Spleen (tissue), 13 donors: ENCODE measurements at places on chromosomes 2 and 18.

GRCh38 chr18:58499527-58500221 is 129.2 kb downstream of the ALPK2 start:
- no peak overlapping the region for H3K27ac ChIP-seq

DNA sequence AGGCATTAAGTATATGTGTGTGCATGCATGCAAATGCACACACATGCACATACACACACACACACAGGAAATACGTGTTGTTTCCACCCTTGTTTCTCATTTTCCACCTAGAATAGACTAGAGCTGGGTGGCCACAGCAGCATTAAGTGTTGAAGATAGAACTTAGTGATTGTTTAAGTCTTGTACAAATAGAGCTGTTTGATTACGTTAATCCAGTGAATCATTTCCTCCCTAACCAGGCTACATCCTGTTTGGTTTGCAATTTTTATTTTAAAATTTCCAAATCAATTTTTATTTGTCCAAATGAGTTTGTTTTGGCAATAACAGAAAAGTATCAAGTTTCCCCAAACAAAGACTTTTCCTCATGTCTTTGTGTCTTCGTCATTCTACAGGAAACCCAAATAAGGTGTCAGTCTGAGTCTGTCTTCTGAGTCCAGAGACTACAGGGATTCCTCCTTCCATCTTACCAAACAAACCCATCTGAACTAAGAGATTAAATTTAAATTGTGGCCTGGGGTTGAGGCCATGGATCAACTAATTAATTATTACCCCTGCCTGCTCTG is 74.6 kb upstream of the GALNT5 start:
- DNase-seq, result no peak
- no peak overlapping the region for H3K4me3 ChIP-seq
- H3K27me3 ChIP-seq, result no peaks in the 10 kb centered on the region
- H3K27ac ChIP-seq, result peak overlapping the region; percentile 21

GRCh38 chr18:59547581-59548182 is 149.5 kb downstream of the CCBE1 start:
- no peak overlapping the region for H3K27ac ChIP-seq
- no peaks in the 10 kb centered on the region for H3K4me1 ChIP-seq
- H3K27me3 ChIP-seq, result no peaks in the 10 kb centered on the region
- H3K36me3 ChIP-seq, result no peaks in the 10 kb centered on the region
- H3K4me3 ChIP-seq, result no peak overlapping the region

DNA sequence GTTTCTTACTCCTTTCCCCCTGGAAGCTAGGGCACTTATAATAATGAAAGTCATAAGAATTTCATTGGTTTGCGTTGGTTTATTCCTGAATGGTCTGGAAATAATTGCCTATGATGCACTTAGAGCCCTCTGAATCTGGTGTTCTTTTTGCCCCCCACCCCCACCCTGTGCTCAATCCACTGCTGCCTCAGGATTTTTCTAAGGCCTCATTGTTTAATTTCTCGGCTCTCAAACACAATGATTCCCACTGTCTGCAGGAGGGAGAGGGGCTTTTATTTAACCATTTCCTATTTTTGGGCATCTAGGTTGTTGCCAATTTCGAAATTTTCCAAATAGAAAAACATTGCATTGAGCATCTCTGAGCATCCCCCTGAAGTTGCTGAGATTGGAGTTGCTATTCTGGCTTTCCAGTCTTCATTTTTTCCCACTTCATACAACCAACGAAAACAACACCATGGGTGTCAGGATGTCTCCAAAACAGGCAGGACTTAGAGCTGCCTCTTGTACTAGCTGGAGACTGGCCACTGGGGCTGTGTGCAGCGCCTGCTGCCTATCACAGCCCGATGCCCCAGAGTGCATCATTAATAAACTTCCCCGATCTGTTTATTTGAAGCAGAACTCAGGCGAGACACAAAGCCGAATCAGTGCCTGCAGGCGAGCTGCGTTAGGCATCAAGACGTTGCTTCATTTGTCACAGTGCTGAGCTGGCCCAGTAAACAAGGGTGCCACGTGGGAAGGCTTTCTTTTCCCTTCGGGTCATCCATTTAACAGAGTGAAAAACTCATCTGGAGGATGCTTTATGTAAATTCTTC is 1.8 kb upstream of the PCARE start:
- no peak overlapping the region for H3K27ac ChIP-seq
- no peaks in the 10 kb centered on the region for H3K36me3 ChIP-seq
- DNase-seq, result no peak
- no peaks in the 10 kb centered on the region for H3K4me1 ChIP-seq
- H3K27me3 ChIP-seq, result no peaks in the 10 kb centered on the region

DNA sequence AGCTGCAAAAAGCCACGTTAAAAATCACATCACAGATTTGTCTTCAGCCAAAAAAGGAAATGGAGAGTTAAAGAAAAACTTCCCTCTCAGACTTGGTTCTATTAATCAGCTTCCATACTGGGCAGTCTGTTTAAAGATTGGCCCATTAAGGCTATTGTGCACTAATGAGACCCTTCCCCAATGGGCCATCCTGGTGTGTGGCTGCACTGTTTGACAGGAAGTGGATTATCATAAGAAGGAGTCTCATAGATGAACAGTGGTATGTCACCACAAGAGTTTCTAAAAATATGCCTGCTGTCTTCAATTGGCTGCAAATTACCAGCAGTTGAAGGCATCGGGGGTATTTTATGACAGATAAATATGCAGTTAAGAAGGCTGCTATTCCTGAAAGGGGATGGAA is 247.6 kb upstream of the THSD7B start:
- no peaks in the 10 kb centered on the region for H3K27me3 ChIP-seq
- H3K4me1 ChIP-seq, result no peaks in the 10 kb centered on the region
- H3K36me3 ChIP-seq, result no peaks in the 10 kb centered on the region
- H3K4me3 ChIP-seq, result no peak overlapping the region
- H3K27ac ChIP-seq, result no peak overlapping the region
- no peak for DNase-seq

DNA sequence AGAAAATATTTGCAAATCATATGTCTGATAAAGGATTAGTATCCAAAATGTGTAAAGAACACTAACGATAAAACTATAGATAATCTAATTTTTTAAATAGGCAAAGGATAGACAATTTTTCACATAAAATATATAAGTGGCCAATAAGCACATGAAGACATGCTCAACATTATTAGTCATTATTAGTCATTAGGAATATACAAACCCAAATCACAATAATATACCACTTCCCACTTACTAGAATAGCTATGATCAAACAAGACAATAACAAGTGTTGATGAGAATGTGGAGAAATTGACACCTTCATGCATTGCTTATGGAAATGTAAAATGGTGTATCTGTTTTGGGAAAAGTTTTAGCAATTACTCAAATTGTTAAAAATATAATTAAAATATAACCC is 12.6 kb upstream of the MAP2 start:
- DNase-seq, result no peak
- no peak overlapping the region for H3K27ac ChIP-seq
- no peak overlapping the region for H3K4me3 ChIP-seq
- H3K4me1 ChIP-seq, result no peaks in the 10 kb centered on the region

DNA sequence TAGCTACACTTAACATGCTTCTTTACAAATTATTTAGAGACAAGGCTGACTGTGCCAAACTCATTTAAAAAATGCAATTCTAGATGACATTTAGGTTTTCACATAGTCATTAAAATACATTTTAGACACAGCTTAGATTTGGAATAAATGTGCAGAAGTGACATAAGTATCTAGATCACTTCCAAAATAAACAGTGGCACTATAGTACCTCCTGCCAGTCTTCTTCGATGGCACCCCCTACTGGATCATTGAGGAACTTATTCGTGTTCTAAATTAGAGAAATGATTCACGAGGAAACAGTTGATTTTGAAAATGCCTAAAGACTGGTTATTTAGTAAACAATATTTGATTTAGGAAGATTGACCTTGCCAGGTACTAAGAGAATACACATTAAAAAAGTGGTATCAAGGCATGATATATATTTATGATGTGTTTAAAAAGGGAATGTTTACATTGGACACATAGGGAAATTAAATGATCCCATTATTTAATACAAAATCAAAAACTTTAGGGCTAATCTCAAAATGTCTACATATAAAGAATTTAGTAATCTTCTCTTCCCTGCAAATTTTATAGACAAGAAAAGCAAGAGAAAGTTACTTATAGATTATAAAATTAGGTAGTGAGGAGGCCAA is 323.9 kb downstream of the XIRP2 start:
- H3K27ac ChIP-seq, result no peak overlapping the region
- H3K4me3 ChIP-seq, result no peak overlapping the region
- DNase-seq, result no peak

- no peaks in the 10 kb centered on the region for H3K27me3 ChIP-seq
- H3K4me1 ChIP-seq, result peaks cover 2% of the 10 kb centered on the region
- no peak for DNase-seq
- H3K27ac ChIP-seq, result no peak overlapping the region
- no peak overlapping the region for H3K4me3 ChIP-seq
- peaks cover 48% of the 10 kb centered on the region for H3K36me3 ChIP-seq
Observed at GRCh38 chr18:76461692-76462325, 33.2 kb downstream of the ZNF516 start.

DNA sequence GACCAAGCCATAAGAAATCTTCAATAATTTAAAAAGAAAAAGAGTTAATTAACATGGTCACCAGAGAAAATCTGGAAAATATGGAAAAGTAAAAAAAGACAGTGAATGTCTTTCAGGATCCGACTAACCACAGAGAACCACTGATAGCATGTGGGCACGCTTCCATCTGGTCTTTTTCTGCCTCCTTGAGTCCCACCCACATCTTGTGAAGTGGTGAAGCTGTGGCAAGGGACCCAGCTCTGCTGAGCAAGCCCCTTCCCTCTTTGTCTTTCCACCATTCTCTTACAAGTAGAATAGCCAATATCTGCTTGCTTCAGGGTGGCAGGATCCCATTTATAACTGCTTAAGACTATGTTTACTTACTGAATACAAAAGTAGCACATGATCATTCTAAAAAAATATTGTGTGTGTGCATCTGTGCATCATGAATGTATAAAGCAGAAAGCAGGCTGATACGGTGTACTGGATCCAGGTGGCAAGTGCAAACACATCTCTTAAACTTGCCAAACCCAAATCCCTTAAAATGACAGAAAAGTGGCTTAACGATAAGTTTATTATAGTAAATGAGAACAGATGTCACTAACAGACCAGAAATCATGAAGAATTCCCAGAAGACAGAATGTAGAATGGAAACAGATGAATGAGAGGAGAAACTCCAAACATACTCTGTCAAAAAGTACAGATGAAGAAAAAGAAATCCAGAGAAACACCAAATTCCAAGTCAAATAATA is 52.3 kb downstream of the FOXI3 start:
- no peak overlapping the region for H3K4me3 ChIP-seq
- no peaks in the 10 kb centered on the region for H3K36me3 ChIP-seq
- H3K4me1 ChIP-seq, result no peaks in the 10 kb centered on the region
- peaks cover 34% of the 10 kb centered on the region for H3K27me3 ChIP-seq
- no peak for DNase-seq

DNA sequence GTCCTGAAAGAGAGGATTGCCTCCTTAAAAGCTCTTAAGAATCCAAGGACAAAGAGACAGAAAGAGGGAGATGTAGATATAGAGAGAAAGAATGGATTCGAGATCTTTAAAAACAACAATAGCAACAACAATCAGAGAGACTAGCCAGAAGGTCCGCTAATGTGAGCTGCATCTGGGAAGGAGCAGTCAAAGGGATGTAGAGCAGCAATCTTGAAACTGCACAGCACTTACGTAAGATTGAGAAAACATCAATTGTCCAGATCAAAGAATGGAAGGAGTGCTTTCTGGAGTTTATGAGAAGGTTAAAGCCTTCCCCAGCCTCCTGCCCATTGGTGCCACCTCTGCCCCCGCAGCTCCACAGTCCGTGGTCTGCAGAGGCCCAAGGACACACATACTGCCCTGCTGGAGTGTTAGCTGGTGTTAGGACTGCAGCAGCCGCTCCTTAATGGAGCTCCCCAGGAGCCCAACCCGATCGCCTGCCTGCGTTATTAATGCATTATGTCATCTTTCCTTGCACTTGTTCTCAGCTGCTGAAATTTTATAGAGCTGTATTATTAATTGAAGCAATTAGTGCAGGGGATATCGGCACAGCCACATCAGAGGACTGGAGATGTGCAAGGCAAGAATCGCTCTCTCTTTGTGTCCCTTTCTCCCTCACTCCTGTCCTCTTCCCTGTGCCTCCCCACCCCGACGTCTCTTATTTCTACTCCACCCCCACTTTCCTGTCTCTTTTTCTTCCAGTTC is 94.2 kb upstream of the STPG4 start:
- no peaks in the 10 kb centered on the region for H3K4me1 ChIP-seq
- no peak overlapping the region for H3K4me3 ChIP-seq
- no peaks in the 10 kb centered on the region for H3K27me3 ChIP-seq

GRCh38 chr2:71346065-71346464 is 14.5 kb downstream of the ZNF638 start:
- H3K4me3 ChIP-seq, result no peak overlapping the region
- no peak overlapping the region for H3K27ac ChIP-seq
- peaks cover 19% of the 10 kb centered on the region for H3K36me3 ChIP-seq
- H3K27me3 ChIP-seq, result no peaks in the 10 kb centered on the region
- H3K4me1 ChIP-seq, result no peaks in the 10 kb centered on the region
- DNase-seq, result no peak

GRCh38 chr2:109376796-109377495 is 236.8 kb downstream of the SEPTIN10 start:
- H3K27me3 ChIP-seq, result no peaks in the 10 kb centered on the region
- no peaks in the 10 kb centered on the region for H3K36me3 ChIP-seq
- peak; percentile 27 for DNase-seq
- no peaks in the 10 kb centered on the region for H3K4me1 ChIP-seq
- H3K27ac ChIP-seq, result no peak overlapping the region

DNA sequence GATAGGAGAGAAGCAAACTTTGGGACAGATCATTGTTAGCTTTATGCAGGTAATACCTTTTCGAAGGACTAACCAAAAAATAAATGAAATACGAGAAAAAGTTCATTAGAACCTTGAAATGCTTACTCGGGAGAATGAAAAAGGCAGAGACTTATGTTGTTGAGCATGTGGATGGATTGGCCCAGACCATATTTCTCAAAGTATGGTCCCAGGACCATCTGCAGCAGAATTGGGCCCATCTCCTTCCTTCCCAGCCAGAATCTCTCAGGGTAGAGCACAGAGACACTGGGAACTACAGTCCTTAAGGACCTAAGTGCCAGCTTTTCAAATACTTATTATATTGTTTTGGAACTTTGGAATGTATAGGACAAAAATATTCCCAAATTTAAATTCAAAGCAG is 50.8 kb downstream of the KCTD18 start:
- H3K4me1 ChIP-seq, result peaks cover 13% of the 10 kb centered on the region
- no peak overlapping the region for H3K4me3 ChIP-seq
- H3K27ac ChIP-seq, result no peak overlapping the region
- no peaks in the 10 kb centered on the region for H3K36me3 ChIP-seq
- no peak for DNase-seq

GRCh38 chr2:182618672-182619079 is 97.4 kb upstream of the DNAJC10 start:
- DNase-seq, result no peak
- H3K4me3 ChIP-seq, result no peak overlapping the region
- H3K27me3 ChIP-seq, result no peaks in the 10 kb centered on the region
- H3K27ac ChIP-seq, result no peak overlapping the region
- H3K4me1 ChIP-seq, result no peaks in the 10 kb centered on the region
- no peaks in the 10 kb centered on the region for H3K36me3 ChIP-seq
